Naive thymus-derived CD4-positive, alpha-beta T cell (primary cell): ENCODE measurements at places on chromosomes 16 and 17. TPM values are rescaled to one million over a fixed set of nuclear protein-coding genes. Genes with fewer than 3 reads are reported as not detected.

Gene COG1
- 85.8 TPM for total RNA-seq

Gene ABCC12
- not detected for total RNA-seq

Gene KLHL11
- 25.9 TPM for total RNA-seq

- H3K4me1 ChIP-seq: no peaks in the 10 kb centered on the region
- H3K36me3 ChIP-seq: no peaks in the 10 kb centered on the region
- H3K27ac ChIP-seq: no peak within 1 kb of the TSS
- no peak within 1 kb of the TSS for H3K4me3 ChIP-seq
- no peaks in the 10 kb centered on the region for H3K27me3 ChIP-seq
- DNase-seq: no peak
Measured at GRCh38 chr16:18983565-18984434, at the start of gene TMC7. TSS of gene TMC7 (plus strand) at chr16:18983934. CDS start at chr16:18984064, 130 bp downstream.

- DNase-seq: no peak
- no peaks in the 10 kb centered on the region for H3K36me3 ChIP-seq
- no peaks in the 10 kb centered on the region for H3K4me1 ChIP-seq
- no peaks in the 10 kb centered on the region for H3K27me3 ChIP-seq
- no peak overlapping the region for H3K27ac ChIP-seq
- no peak overlapping the region for H3K4me3 ChIP-seq
Measured at GRCh38 chr16:9297437-9298113, 206.1 kb downstream of the HAPSTR1 start.

DNA sequence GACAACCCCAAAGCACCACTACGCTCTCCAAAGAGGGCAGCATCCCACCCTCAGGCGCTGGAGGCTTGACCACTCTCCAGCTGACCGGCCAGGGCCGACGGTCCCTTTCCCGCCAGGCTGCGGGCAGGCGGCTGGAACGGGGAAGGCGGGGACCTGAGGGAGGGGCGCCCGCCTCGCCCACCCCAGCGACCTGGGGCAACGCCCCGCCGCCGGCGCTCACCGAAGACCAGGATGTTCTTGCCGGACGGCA lies 431 bp downstream of the DYNC1LI2 start:
- H3K27ac ChIP-seq: peak overlapping the region; percentile 91
- H3K36me3 ChIP-seq: peaks cover 4% of the 10 kb centered on the region
- H3K4me1 ChIP-seq: peaks cover 21% of the 10 kb centered on the region
- no peaks in the 10 kb centered on the region for H3K27me3 ChIP-seq
